ENCODE measurements at places on chromosomes 1 and 21. TPM values are rescaled to one million over a fixed set of nuclear protein-coding genes. Genes with fewer than 3 reads are reported as not detected.

The CFHR4 gene
- not detected for total RNA-seq

The CR1 gene
- total RNA-seq = not detected

The DIO1 gene
- total RNA-seq = not detected

The MAP1LC3C gene
- 0.63 TPM for total RNA-seq

The SRSF10 gene
- total RNA-seq = 35.9 TPM

The CFAP45 gene
- total RNA-seq = 0.16 TPM

The LAPTM5 gene
- 0.25 TPM for total RNA-seq

The C1orf52 gene
- total RNA-seq = 16.2 TPM

The RAVER2 gene
- total RNA-seq = 10.0 TPM

The FGR gene
- not detected for total RNA-seq

Measured in mesangial cell (primary cell).